Calu3 (cell line): ENCODE measurements at places on chromosomes 12 and 14.

- DNase-seq = no peak
Measured at GRCh38 chr12:92511786-92512185, 191.0 kb upstream of the PLEKHG7 start.

- DNase-seq = no peak
Measured at GRCh38 chr14:95025218-95025617, 132.1 kb downstream of the DICER1 start.

- no peak for DNase-seq
Measured at GRCh38 chr14:20712904-20713303, 24.3 kb downstream of the ANG start.

GRCh38 chr12:124769163-124769530 is 94.5 kb downstream of the SCARB1 start:
- no peak for DNase-seq

DNA sequence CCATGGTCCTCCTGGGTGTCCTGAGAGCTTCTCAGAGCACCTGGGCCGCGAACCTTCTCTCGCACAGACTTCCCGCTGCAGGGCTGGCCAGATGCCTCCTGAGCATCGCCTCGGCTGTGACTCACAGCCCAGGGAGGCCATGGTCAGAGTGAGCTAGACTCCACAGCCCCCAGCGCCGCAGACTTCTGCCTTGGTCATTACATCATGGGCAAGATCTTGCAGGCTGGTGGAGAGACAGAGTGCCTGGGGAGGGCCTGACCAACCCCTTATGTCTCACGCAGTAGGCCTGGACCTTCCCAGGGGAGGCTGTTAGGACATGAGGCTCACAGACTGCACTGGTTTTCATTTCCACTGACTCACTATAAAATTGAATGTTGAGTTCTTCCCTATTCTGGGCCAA is 41.8 kb downstream of the SMOC1 start:
- no peak for DNase-seq

DNA sequence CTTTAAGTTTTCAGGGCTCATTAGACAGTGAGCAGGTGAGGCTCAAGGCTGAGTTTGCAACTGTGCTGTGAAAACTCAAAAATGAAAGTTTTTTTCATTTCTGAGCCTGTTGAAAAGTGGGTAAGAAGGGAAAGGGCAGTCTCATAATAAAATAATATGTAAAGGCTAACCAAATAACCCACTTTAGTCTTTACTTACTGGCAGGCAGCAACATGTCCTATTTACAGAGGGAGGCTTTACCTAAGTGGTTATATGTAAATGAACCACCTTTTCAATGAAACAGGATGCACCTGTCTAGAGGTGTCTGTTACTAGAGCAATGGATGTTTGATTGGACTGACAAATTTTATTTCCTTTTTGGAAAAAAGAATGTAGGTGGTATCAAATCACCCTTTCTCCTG is 158.0 kb downstream of the ETV6 start:
- DNase-seq = no peak

- DNase-seq = no peak
Measured at GRCh38 chr14:89470401-89470800, 53.4 kb upstream of the FOXN3 start.

DNA sequence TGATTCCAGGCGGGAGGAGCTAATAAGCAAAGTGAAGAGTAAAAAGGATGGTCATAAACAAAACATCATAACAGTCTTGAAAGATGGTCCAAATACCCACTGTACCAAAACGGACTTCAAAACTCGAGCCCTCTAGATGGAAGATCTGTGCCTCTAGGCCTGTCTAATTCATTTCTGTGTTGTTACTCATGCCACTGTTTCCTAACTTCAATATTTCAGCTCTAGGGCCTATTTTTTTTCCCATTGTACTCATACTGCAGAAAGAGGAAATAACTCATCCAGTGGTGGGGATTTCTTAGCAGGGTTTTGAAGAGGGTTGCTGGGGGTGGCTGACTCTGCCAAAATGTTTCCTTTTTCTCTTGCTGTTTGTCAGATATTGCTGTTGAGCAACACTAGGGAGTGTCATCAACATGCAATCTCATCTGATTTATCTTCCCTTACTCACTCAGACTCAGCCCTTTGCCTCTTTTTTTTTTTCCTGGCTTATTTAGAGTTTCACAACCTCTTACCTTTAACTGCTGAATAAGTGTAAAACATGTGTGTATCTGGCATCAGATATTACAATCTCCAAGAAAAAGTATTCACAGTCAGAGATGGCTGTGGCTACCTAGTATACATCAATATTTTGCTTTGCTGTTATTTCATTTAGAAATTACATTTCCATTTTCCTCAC is 189.6 kb downstream of the DUSP6 start:
- no peak for DNase-seq

DNA sequence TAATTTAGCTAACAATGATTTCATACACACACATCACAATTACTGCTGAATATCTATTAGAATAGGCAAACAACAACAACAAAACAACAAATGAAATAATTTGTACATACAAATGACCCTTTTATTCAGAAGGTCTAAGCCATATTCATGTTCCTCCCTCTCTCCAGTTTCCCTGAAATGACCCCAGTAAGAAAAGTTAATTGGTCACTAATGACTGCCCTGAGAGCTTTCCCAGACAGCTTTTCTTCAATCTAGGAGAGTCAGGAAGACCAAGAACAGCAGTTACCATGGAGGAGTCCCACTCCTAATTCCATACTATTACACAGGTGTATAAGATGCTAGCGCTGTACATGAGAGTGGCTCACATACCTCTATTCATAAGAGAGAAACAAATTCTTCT is 121.2 kb upstream of the GRIP1 start:
- DNase-seq = no peak

GRCh38 chr12:113660936-113661335 is 189.3 kb upstream of the LHX5 start:
- no peak for DNase-seq

DNA sequence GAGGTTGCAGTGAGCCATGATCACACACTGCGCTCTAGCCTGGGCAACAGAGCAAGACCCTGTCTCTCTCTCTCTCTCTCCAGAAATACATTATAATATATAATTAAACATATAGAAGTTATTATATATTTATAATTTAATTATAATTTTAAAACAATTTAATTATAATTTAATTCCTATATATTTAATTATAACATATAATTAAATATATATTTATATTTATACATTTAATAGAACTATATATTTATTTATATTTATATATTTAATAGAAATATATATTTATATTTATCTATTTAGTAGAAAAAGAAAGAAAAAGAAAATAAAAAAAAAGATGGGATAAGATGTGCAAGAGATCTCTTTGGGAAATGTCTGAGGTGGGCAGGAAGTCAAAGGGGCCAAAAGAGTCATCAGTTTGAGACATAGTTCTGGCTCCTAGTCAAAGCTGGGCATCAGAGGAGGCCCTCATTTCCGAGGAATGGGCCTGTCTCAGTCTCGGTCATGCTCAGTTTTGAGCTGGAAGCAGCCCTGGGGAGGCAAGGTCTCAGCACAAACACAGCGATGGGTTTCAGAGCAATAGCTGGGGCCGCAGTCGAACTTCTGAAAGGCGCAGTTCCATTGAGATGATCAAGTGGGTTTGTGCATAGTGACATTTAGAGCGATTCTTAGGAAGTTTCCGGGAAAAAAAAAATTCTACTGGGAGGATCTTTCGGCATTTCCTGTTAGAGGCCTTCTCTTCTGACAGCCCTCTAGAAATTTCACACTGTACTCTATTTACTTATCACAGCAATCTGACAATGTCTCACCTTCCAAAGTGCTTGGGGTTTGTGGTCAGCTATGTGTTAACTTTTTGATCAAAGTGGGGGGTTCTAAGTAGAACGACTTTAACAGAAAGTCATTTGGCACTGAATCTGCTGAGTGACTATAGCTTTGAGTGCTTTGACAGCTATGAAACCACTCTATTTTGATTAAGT is 58.7 kb upstream of the GZMB start:
- no peak for DNase-seq

DNA sequence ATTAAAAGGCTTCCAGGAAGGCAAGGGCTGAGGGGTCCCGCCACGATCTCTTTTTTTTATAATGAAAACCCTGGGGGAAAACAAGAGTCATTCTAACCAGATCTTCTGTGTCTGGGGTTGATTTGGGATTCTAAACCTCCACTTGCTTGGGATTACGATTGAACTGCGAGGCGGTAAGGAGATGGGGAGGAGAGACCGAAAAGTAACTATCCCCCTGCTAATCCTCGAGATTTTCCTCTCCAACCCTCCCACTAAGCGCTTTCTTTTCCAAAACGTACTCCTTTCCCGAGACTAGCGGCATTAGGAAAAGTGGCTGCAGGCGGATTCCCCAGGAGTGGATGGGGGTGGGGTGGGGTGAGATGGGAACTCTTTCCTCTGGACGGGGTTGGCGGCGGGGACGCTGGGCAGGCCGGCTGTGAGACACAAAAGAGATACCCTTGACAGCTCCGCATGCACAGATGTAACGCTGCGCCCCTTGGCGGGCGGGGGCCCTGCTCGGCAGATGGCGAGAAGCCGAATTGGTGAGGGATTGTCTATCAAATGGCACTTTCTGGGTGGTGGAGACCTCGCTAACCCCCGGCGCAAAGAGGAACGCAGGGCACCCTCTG is 830 bp upstream of the SRRM4 start:
- DNase-seq = no peak

DNA sequence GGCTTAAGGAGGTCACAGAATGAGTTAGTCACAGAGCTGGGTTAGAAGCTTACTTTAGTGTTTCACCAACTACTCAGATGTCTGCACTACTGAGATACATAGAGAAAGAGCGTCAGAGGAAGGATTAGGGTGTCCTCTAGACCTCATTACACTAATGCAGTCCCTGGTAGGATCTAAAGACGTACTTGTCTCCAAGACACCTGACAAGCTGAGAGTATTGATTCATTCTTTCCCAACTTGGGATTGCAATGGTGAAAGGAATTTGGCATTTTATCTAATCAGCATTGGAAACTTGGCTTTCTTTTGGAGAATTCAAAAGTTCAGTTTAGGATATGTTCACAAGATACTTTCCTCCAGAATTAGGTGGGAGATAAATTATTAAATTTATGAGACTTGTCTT is 402.1 kb downstream of the ZFP36L1 start:
- no peak for DNase-seq

GRCh38 chr12:18345021-18345735 is 83.9 kb downstream of the PIK3C2G start:
- no peak for DNase-seq

GRCh38 chr12:122874081-122874480 is 21.8 kb downstream of the VPS37B start:
- no peak for DNase-seq
